ENCODE measurements at places on chromosomes 6 and 20.

DNA sequence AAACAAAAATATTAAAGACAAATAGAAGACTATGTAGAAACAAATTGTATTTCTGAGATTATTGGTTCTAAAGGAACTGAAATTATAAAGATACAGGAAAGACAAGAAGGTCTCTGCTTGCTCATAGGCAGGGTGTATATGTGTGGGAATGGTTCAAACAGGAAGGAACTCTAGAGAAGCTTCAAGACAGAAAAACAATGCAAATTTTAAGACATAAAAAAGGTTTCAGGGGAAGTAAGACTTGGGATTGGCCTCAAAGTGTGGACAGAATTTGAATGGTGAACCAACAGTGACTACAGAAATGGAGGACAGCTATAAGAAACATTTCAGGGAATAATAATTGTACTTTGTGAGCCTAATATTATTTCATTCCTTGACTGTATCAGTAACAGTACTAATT, 50.3 kb downstream of the OR2B2 start:
- no peak for DNase-seq

- DNase-seq, result no peak
Measured at GRCh38 chr20:15378151-15378550, 1040.7 kb upstream of the FLRT3 start.

- DNase-seq, result no peak
Measured at GRCh38 chr6:6986344-6986743, 121.4 kb upstream of the RREB1 start.

- DNase-seq, result peak; percentile 20
Measured at GRCh38 chr6:152863618-152864326, 113.2 kb downstream of the VIP start.

DNA sequence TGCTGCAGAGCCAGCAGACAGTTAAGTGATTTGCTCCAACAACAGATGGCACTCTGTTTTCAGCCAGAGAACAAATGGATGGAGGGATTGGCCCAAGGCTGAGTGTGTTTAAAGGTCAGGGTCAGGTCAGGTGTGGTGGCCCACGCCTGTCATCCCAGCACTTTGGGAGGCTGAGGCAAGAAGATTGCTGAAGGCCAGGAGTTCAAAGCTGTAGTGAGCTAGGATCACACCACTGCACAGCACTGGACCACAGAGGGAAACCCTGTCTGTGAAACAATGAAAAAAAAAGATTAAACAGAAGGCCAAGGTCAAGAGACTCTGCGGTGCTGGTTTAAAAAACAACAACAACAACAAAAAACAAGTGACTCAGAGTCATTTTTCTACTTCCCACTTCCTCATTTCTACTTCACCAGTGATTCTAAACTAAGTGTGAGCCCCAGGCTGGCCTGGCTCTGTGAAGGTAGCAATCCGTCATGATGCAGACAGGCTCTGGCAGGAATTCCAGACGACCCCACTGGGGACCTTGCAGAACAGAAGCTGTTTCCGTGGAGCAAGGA, 42.5 kb upstream of the ARMC2 start:
- DNase-seq, result no peak

- DNase-seq, result no peak
Measured at GRCh38 chr6:31767096-31767645, 4.7 kb downstream of the SAPCD1 start.

GRCh38 chr20:2610326-2610725, 42.1 kb upstream of the NOP56 start:
- no peak for DNase-seq

DNA sequence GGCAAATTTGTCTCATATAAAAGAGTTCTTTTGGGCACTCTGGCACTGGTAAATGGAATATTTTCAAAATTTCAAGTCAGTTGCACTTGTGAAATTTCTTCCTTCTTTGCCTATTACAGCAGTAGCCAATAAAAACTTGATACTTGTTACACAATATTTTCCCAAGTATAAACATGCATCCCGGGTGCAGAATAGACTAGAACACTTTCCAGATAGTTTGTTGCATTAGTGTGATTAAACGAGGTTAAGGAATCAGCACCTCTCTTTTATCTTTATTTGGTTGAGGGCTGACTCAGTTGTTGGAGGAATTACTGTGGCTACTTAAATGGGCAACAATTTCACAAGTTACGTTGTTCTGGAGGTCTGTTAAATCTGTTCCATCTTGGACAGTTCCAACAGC, 467.5 kb downstream of the CDKAL1 start:
- no peak for DNase-seq

DNA sequence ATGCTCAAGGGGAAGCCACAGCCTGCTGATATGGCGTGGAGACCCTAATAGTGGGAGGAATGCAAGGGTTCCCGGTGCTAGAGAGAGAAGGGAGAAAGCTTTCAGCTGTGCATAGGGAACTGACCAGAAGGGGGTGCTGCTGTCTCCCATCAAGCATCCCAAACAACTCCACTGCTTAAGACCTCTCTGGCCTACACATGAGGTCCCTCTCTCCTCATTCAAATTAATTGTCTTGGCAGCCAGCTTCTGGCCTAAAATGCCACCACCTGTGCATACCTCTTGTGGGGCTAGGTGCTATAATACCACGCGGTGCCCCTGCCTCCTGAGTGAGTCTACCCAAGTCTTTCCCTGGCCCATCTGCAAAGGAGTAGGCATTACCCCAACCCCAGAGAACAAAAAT, 14.5 kb downstream of the ADISSP start:
- peak; percentile 33 for DNase-seq

DNA sequence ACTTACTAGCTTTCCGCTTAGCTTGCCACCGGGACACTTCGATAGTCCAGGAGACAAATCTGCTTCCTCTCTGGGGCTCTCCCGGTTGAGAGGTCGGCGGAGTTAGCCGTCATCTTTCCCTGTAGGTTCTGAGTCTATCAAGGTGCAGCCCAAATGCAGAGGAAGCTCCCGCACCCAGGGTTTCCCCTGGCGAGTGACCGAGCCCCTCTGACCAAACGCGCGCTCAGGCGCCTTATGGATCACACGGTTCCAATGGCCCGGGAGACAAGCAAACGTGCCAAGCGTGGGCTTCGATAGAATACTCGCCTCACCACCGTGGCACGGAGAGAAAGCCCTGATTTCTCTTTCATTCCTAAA, 15.8 kb upstream of the FOXC1 start:
- DNase-seq, result no peak

DNA sequence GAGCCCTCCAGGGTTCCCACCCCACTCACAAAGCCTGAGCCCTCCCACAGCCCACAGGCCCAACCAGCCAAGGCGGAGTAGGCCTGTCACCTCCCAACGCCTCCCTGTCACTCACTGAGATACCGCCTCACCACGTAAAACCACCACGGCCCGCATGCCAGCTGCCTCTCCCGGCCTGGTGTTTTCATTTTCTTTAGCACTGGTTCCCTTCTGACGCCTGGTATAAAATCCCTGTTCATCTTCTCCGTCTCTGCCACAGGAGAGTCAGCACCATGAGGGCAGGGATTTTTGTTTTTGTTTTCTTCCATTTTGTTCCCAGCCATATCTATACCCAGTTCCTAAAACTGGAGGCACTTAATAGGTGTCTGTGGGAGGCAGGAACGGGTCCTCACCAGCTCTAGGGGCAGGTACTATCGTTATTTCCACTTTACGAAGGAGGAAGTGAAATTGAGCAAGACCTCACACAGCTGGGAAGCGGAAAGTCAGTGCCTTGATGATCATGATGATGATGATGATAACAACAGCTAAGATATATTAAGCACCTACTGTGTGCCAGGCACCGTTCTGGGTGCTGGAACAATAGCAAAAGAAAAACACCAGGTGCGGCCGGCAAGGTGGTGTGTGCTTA, 58.6 kb downstream of the SNAI1 start:
- DNase-seq, result no peak

GRCh38 chr6:36685926-36686667, 7.6 kb downstream of the CDKN1A start:
- no peak for DNase-seq

GRCh38 chr20:41308290-41308711, 9.2 kb downstream of the ZHX3 start:
- DNase-seq, result no peak

DNA sequence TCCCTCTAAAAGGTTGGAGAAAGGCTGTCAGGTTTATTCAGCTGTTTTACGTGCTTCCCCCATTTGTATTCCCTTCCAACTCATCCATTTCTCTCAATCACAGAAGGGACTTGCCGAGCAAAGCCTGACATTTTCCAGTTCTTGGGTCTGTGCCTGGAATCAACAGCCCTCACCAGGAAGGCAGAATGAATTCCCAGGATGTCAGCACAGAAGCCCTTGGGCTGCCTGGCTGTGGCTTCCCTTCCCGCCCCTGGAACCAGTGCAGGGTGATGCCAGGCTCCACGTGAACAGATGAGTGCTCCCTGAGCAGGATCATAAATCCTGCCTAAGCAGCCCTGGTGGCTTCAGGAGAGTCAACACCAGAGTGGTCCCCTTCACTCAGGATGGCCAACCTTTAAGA, 86.1 kb upstream of the CD83 start:
- DNase-seq, result no peak

- no peak for DNase-seq
Measured at GRCh38 chr6:13920552-13920951, 4.2 kb upstream of the RNF182 start.

- no peak for DNase-seq
Measured at GRCh38 chr6:19289457-19289856, 547.7 kb upstream of the ID4 start.

DNA sequence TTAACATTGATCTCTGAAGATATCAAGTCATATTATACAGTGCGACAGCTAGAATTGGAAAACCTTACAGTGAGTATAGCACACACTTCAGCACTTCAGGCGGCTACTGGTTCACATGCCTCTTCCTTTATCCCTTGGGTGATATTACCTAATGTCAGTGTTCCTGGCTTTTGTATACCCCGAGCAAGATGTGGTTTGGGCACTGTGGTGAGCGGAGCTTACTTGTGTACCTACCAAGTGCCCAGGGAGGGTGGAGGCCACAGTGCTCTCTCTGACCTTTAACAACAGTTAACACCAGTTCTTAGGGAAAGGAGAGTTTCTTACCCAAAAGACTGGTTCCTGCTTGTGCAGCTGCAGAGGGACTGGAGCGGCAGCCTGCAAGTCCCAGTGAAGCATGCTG, 64.4 kb downstream of the PTPN1 start:
- no peak for DNase-seq

- no peak for DNase-seq
Measured at GRCh38 chr6:127119102-127120022, 891 bp downstream of the RSPO3 start.

- no peak for DNase-seq
Measured at GRCh38 chr20:5643936-5644335, 106.3 kb upstream of the SHLD1 start.

GRCh38 chr20:51470907-51471411, 71.6 kb downstream of the NFATC2 start:
- no peak for DNase-seq
